Suprapubic skin (tissue), 4 donors: ENCODE measurements at places on chromosomes 2 and 18.

DNA sequence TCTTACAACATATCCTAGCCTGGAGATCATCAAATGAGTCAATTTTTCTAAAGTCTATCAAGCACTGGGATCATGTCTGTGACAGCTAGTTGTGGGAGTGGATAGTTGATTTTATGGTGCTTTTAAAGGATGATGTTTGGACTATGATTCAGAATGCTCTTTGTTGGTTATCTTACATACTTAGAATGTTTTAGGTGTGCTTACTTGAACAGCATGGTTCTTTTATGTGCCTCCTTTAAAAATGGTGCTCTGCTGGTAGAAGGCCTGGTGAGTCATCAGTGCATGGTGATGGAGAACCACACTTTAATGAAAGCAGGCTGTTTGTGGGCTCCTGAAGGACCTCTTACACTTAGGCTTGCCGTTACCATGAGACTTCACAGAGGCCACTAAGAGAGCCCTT lies 682.7 kb upstream of the FANCL start:
- H3K4me1 ChIP-seq, result no peaks in the 10 kb centered on the region
- H3K4me3 ChIP-seq, result no peak overlapping the region

- H3K4me3 ChIP-seq, result no peak overlapping the region
- no peaks in the 10 kb centered on the region for H3K36me3 ChIP-seq
- DNase-seq, result no peak
- no peak overlapping the region for H3K27ac ChIP-seq
- peaks cover 3% of the 10 kb centered on the region for H3K4me1 ChIP-seq
These were observed 50.6 kb downstream of the CELF4 start for GRCh38 chr18:37514953-37515352.

GRCh38 chr2:226916669-226917068 lies 80.8 kb downstream of the RHBDD1 start:
- H3K27me3 ChIP-seq, result no peaks in the 10 kb centered on the region
- no peak overlapping the region for H3K4me3 ChIP-seq
- H3K27ac ChIP-seq, result no peak overlapping the region
- no peak for DNase-seq
- peaks cover 4% of the 10 kb centered on the region for H3K36me3 ChIP-seq

DNA sequence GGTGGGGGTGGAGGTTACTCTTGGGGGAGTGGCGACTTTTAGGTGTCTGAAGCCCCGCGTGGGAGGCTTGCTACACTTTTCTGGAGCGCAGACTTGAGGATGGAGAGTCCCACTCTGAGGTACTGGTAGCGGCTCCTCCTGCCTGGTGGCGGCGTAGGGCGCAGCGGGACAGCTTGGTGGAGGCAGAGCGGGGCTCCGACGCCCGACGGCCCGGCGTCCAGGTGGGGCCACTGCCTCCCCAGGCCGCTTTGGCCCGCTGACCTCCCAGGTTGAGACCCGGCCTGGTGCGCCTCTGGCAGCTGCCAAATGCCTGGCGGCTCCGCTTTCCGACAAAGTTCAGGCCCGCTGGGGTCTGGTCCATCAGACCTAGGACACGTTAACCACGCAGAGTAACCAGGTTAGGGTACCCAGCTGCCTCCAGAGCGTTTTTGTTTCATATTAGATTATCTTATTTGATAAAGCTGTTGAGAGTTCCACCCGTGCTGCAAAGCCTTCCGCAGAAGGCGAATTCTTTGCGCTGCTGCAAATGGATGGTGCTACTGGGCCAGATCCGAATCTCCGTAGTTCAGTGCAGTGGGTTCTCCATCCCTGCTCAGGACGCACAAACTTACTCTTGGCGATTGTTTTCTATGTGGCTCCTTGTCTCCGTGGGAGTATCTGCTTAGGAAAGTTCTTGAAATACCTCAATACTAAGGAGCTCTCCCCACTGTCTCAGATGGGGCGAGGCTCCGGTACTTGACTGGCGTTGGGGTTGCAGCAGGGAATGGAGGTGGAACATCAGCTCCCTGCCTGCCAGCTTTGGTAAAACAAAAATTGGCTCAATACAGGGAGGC lies 405.9 kb downstream of the XIRP2 start:
- peaks cover 27% of the 10 kb centered on the region for H3K4me1 ChIP-seq
- H3K27ac ChIP-seq, result no peak overlapping the region
- H3K27me3 ChIP-seq, result peaks cover 34% of the 10 kb centered on the region
- H3K4me3 ChIP-seq, result peak overlapping the region; percentile 69
- no peaks in the 10 kb centered on the region for H3K36me3 ChIP-seq

DNA sequence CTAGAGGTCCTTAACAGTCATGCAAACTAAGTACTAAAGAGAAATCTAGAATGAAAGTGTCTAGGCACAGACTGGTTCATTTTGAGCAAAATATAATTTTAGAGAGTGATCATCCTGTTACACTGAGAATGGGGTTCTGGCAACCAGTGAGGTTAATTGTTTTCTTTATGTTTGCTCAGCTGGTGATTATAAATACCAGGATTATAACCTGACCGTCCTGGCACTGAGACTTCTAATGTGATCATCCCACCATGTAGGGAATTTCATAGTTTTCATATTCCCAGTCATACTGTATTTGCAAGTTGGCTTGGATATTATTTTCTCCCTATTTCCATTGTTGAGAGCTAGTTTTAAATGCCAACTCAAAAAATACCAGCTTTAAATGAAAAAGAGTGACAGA lies 852.5 kb upstream of the LRATD1 start:
- H3K4me1 ChIP-seq, result no peaks in the 10 kb centered on the region
- H3K27me3 ChIP-seq, result no peaks in the 10 kb centered on the region
- H3K4me3 ChIP-seq, result no peak overlapping the region
- no peaks in the 10 kb centered on the region for H3K36me3 ChIP-seq
- no peak for DNase-seq

DNA sequence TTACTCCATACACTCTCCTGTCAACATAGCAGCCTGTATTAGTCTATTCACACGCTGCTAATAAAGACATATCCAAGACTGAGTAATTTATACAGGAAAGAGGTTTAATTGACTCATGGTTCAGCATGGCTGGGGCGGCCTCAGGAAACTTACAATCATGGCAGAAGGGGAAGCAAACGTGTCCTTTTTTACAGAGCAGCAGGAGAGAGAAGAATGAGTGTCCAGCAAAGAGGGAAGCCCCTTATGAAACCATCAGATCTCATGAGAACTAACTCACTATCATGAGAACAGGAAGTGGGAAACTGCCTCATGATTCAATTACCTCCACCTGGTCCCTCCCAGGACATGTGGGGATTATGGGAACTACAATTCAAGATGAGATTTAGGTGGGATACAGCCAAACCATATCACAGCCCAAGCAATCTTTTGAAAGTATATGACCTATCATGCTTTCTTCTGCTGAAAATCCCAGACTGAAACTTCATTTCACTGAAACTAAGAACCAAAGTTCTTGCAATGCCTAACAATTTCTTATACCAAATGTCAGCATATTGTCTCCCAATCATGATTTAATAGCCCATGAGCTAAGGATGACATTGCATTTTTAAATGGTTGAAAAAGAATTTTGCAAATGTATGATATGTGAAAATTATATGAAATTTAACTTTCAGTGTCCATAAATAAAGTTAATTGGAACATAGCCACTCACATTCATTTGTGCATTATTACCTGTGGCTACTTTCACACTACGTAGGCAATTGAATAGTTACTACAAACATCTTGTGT lies 686.8 kb upstream of the ZEB2 start:
- no peak overlapping the region for H3K4me3 ChIP-seq
- no peaks in the 10 kb centered on the region for H3K27me3 ChIP-seq
- no peak overlapping the region for H3K27ac ChIP-seq
- H3K36me3 ChIP-seq, result no peaks in the 10 kb centered on the region

DNA sequence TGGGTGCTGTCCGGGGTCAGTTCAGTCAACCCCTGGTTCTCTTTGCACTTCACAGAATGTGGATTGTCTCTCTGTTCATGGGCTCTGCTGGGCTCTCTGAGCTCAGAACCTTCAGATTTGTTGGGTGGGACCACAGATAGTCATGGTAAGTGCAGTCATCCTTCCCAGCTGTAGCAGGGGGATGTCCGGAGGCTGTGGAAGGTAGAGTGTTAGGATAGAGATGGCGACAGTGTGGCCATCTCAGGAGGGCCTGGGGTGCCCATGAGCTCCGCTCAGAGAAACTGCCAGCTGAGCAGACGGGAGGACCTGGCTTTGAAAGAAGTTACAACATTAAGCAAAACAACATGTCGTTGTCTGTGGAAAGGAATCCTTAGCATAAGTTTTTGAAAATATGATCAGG lies 149.8 kb downstream of the FAM210A start:
- DNase-seq, result no peak
- H3K27ac ChIP-seq, result peak overlapping the region; percentile 78
- H3K27me3 ChIP-seq, result no peaks in the 10 kb centered on the region
- peaks cover 15% of the 10 kb centered on the region for H3K4me1 ChIP-seq
- H3K4me3 ChIP-seq, result no peak overlapping the region
- no peaks in the 10 kb centered on the region for H3K36me3 ChIP-seq

DNA sequence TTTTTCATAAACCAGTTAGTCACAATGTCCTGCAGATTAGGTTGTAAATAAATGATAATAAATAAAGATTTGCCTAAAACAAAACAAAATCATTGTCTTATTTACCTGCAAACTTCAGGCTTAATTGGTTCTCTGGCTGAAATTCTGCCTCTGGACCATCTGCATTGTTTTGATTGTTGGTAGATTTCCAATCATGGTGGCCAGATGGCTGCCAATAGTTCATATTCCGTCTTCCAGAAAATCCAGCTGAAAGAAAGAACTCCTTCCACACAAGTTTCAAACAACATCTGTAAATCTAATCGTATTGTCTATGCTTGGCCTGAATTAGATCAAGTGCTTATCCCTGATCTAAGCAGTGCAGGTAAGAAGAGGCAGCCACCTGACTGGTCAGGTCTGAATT lies 771.1 kb upstream of the ZEB2 start:
- H3K27ac ChIP-seq, result no peak overlapping the region
- no peak for DNase-seq
- no peaks in the 10 kb centered on the region for H3K27me3 ChIP-seq
- no peak overlapping the region for H3K4me3 ChIP-seq
- H3K4me1 ChIP-seq, result peaks cover 2% of the 10 kb centered on the region

DNA sequence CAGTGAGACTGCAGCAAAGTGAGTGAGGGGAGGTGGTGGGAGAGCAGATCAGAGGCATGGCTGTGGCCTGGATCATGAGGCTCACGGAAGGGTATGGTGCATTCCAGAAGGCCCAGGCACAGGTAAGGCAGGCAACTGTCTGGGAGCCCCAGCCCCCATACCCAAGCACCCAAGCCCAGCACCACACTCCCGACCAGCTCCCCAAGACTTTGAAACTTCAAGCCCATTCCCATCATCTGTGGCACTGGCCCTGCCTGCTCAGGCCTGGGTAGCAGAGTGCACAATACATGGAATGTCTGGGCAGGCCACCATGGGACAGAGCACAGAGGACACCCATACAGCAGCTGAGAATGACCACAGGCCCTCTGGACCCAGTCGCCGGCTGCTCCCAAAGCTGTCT lies 202.6 kb upstream of the ARL4C start:
- no peaks in the 10 kb centered on the region for H3K36me3 ChIP-seq
- H3K27ac ChIP-seq, result no peak overlapping the region

DNA sequence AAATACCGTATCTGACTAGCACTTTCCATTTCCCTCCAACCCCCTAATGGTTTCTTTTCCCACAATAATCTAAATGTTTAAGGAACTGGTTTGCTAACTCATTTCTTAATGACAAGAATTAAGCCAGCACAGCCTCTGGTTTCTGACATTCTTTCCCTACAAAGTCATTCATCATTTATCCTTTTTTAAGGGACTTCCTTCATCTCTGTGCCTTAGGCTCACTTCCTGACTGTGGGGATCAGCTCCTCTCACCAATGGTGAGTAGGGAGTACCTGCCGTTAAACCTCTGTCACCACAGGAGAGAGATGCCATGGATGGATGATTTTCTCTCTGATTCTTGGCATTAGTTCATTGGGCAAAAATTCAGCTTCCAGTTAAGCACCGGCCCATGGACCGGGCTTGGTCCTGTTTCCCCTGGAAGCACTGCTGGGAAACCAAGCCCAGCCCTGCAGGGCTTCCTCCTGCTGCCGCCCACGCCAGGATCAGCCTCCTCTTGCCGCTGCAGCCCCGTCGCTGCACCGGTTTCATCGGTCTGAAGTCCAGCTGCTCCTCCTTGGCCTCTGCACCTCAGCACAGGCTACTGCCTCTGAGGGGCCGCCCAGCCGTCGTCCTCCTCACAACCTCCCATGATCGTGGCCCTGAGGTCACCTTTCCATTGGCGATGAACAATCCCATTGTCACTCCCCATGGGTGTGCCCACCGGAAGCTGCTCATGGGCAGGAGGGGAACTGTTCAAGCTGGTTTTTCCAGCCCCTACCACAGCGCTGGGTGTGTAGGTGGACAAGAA lies 64.0 kb upstream of the ZNF516 start:
- H3K27ac ChIP-seq, result peak overlapping the region; percentile 11
- H3K4me1 ChIP-seq, result peaks cover 18% of the 10 kb centered on the region

DNA sequence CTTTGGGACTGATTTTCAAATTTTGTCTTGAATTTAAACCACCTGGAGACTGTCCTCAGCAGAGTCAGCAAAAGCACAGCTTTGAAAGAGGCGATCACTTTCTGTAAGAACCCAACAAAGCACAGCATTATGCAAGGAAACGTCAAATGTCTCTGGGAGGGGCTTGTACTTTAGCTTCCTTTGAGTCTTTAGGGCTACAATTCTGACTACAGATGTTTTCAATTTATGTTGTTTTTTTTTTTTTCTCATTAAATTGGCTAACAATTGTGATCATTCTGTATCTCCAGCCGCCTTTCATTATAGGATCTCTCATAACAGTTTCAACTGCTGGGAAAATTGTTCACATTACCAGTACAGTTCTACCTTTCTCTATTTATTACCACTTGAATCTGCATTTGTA lies 48.3 kb downstream of the COL3A1 start:
- H3K27me3 ChIP-seq, result no peaks in the 10 kb centered on the region
- H3K4me1 ChIP-seq, result peaks cover 7% of the 10 kb centered on the region
- no peak for DNase-seq
- H3K36me3 ChIP-seq, result no peaks in the 10 kb centered on the region
- peak overlapping the region; percentile 83 for H3K27ac ChIP-seq

DNA sequence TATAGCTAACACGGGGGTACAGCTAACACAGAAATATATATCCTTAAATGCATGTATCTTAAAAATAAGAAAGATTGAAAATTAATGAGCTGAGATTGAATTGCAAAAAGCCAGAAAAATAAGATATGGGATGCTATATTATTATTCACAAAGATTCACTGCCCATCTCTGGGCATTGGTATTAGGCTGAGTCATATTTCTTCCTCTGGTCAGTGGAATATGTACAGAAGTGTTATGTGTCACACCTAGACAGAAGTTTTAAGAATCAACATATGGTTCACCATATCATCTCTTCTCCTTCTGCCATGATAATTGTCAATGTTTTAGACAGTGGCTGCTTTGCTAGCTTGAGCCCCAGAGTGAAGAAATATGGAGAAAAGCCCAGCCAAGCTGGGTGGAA lies 14.0 kb upstream of the MCFD2 start:
- no peaks in the 10 kb centered on the region for H3K36me3 ChIP-seq
- no peak for DNase-seq
- no peak overlapping the region for H3K4me3 ChIP-seq
- peaks cover 5% of the 10 kb centered on the region for H3K4me1 ChIP-seq
- no peaks in the 10 kb centered on the region for H3K27me3 ChIP-seq

DNA sequence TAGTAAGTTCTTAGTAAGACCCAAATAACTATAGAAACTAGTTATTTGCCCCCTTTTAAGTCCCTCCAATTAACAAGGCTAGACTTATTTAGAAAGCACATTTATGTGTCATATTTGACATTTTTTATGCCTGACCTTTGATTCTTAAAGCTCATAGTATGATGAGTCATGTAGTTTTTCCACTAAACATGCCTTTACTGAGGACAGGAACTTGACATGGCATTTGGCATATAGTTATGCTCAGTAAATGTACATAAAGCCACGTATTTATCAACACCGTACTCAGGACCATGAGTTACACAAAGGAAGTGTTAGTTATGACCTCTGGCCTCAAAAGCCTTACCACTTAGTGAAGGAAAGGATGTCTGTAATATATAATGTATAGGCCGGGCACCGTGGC lies 78.9 kb downstream of the GNAL start:
- no peak for DNase-seq
- H3K4me3 ChIP-seq, result no peak overlapping the region
- no peaks in the 10 kb centered on the region for H3K27me3 ChIP-seq
- H3K27ac ChIP-seq, result no peak overlapping the region
- H3K4me1 ChIP-seq, result no peaks in the 10 kb centered on the region
